Activated naive CD4-positive, alpha-beta T cell treated with anti-CD3 and anti-CD28 coated beads, Interleukin-2, amount 50 U/mL, for 16 hours (primary cell): ENCODE measurements at places on chromosomes 11 and 22.
A peak's percentile ranks its signal among the peaks of the same experiment; 100 is the strongest.

- DNase-seq: no peak
These were observed 3.8 kb upstream of the LRRC74B start for GRCh38 chr22:21041937-21042336.

- no peak for DNase-seq
These were observed 6.3 kb upstream of the ZC3H12C start for GRCh38 chr11:110086892-110087309.

DNA sequence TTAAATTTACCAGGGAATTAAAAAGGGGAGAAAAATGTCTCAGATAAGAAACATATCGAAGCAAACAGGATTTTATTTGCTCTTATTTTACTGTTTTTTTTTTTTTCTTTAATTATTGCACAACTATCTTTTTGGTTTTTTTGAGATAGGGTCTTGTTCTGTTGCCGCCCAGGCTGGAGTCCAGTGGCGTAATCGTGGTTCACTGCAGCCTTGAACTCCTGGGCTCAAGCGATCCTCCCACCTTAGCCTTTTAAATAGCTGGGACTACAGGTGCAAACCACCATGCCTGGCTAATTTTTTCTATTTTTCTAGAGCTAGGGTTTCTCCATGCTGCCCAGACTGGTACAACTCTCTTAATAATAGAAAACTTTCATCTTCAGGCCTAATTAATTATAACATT, 32.5 kb downstream of the DRG1 start:
- DNase-seq: no peak

- no peak for DNase-seq
These were observed 113.5 kb downstream of the SOX6 start for GRCh38 chr11:16242806-16243205.

- DNase-seq: peak; percentile 46
These were observed 1.3 kb downstream of the GNG3 start for GRCh38 chr11:62708793-62709192.

DNA sequence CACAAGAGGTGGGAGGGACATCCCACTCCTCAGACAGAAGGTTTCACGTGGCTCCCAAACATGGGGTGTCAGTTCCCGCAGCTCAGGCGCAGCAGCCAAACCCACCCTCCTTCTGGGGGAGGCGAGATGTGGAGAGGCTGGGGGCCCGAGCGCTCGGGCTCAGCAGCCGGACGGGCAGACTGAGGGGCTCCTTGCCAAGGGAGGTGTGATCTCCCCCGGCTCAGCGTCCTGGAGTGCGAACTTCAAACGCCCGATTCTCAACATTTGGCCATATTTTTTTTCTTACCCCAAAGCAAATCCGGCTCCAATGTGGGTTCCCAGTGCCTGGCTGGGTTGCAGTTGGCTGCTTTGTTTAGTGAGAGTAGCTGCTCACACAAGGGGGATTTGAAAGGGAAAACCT, 477.9 kb downstream of the MN1 start:
- DNase-seq: no peak

DNA sequence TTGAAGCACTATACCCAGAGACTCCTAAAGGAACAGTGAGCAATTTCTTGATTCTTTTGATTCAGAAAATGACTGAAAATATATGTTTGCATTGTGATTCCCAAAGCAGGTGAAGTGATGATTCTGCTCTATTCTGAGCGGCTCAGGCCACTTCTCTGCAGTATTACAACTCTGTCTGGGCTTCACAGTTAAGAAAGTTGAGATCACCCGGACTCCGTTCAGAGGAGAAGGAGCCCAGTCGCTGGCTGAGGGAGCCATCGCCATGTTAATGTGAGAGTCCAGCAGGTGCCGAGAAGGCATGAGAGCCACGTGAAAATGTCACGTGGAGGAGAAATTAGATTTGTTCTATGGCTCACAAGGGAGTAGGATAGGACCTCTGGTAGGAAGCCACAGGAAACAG, 91.6 kb downstream of the SCN3B start:
- no peak for DNase-seq

GRCh38 chr11:73186886-73187285, 31.2 kb upstream of the P2RY2 start:
- DNase-seq: no peak

DNA sequence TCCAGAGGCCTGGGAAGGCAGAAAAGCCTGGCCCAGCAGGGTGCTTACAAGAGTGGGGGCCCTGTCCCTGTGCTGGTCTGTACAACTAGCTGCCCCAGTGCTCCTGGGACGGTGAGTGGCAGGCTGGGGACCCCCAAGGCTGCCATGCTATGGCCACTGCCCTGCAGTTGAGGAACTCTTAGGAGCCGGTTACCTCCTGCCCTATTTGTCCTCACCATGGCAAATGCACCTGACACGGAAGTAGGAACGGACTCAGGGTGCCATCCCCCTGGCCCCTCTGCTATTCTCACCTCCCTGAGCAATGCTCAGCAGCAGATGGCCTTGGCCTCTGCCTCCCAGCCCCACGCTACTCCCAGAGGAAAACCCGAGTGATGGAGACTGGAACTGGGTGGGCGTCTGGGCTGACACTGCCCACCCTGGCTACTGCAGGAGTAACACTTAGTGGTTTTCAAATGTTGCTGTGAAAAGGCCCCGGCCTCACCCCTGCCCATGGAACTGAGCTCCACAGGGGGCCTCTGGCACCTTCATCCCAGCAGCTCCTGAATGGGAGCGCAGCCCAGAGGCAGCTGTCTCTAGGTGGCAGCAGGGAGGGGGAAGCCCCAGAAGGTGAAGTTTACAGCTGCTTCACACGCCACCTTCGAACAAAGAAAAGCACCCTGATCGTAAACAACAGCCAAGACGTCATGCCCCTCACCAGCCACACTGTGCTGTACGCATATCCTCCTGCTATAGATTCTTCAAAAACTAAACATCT, 105.3 kb downstream of the CTTN start:
- no peak for DNase-seq

DNA sequence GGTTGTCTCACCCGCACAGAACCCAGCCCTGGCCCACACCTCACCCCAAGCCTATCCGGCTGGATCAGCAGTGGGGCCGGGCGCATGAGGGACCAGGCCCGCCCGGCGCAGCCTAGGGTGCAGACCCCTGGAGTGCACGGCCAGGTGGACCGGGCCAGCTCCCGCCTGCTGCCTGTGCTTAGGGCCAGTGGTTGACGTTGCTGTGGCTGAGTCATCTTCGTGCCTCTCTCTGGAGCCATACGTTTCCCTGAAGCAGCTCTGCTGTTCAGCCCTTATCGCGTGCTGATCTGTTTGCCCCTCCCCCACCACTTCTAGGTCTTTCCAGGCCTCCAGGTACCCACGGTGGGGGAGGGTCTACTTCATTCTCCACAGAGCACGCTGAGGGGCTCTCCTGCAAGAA, 39.5 kb downstream of the CDKN1C start:
- no peak for DNase-seq

GRCh38 chr22:46665151-46665695, 45.0 kb downstream of the GRAMD4 start:
- DNase-seq: no peak

DNA sequence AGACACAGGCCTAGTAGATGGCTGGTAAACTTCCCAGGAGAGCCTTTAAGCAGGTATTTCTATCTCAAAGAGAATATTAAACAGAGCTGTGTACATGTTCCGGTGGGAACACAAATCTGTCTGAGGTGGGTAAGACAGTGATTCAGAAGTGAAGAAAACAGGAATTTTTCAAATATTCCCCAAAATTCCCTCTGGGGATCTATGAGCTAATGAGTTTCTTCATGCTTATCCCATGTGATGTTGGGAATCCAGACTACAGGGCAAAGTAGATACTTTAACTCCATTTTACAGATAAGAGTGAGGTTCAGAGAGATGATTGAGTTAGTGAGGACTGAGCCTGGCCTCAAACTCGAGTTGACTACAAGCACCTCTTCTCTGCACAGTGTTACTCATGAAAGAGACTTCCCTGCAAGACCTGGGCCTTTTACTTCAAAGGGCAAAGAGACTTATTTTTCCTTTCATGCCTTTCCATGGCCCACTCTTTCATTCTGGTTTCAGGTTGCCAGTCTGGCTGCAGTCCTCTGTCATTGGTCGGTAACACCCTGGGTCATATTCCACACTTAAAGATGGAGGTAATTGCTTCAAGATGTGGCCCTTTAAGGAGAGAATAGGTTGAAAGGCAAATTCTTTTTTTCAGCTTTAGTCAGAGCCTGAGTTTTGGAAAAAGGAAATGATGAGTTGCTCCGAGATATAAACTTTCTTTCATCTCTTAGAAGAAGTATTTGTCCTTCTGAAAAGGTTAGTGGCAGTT, 70.1 kb downstream of the CYB5R2 start:
- DNase-seq: no peak

DNA sequence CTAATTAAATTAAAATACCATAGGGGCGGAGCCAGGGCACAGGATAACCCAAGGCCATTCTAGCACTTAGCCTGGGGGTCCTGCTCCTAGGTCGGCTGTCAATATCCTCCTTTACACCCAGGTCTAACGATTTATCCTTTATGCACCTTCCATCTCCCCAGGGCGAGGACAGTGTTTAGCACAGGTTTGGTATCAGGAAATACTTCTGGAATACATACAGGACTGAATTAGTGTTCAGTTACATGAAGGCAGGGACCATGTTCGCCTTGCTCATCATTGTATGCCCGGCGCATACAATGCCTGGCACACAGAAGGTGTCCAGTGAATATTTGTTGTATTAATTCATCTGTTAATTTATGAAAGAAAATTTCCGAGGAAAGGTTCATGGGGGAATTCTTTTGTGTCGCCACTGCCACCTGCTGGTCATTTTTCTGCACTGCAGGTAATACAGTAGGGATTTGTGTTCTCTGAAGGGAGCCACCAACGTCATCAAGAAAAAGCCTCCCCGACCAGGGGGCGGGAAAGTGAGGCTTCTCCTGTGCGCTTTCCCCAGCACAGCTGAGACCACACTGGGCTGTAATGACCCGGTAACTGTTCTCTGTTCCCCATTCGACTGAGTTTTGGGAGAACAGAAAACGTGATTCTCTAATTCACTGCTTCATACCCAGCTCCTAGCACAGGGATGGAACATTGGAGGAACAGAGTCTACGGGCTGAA, 68.7 kb upstream of the ASPHD2 start:
- peak; percentile 63 for DNase-seq

DNA sequence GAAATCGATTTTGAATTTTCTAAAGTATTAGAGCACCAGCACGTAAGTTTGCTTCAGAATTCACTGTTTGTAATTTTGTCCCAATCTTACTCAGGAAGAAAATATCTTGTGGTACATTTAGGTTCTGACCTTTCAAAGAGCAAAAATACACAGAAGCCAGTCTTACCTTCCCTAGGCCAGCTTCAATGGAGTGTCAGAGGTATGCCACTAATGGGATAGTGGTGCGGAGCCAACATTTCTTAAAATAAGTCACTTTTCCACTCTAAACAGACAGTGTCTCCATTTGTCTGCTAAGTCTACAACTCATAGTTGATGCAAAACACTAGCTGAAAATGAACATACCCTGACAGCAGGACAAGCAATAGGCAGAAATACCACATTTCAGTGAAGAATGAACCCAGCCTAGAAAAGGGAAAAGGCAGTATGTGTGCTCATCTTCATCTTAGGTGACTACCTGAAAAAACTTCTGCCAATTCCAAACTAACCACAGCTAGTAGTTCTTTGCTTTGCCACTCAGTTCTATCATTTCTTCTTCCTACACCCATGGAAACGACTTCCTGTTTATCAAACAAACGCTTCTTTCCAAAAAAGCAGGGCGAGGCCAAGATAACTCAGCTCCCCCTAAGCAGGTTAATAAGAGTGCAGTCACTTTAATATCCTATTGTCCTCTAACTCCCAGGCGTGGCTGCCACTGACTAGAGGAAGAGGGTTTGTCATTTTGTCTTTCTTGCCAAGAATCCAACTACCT, 94.0 kb upstream of the APOA1 start:
- DNase-seq: no peak

DNA sequence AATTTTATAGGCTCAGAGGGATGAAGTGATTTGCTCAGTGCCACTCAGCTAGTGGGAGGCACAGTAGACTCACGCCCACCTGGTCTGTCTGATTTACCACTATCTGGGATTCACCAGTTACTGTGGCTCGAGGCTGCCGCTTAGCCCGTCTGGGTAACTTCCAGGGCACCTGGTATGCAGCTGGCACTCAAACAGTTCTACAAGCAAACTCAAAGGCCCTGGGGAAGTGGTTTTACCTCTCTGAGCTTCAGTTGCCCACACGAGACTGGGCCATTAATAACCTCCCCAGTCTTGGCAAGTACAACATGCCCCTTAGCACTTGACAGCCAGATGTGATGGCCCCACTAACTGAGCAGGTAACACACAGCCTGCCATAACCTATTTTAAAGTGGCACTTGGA, 2.6 kb downstream of the GDPD5 start:
- DNase-seq: no peak

- DNase-seq: no peak
These were observed 42.2 kb downstream of the FLI1 start for GRCh38 chr11:128735935-128736605.

DNA sequence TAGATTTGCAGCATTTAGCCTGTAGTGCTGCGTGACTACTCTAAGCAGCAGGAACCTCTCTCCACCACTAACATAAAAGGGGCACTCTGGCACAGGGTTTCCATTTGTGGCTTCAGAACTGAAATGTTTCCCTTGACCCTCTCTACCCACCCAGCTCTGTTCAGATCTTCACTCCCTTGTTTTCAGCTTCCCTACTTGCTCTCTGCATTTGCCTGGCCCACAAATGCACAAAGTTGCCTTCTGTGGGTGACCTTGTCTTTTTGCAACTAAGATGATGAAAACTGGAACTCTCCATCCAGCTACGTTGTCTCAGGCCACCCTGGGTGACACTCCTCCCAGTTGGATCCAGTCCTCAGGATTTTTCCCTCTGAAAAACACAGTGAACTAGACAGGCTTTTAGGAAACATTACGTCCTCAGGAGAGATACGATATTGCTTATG, 19.8 kb upstream of the PSMA1 start:
- no peak for DNase-seq

DNA sequence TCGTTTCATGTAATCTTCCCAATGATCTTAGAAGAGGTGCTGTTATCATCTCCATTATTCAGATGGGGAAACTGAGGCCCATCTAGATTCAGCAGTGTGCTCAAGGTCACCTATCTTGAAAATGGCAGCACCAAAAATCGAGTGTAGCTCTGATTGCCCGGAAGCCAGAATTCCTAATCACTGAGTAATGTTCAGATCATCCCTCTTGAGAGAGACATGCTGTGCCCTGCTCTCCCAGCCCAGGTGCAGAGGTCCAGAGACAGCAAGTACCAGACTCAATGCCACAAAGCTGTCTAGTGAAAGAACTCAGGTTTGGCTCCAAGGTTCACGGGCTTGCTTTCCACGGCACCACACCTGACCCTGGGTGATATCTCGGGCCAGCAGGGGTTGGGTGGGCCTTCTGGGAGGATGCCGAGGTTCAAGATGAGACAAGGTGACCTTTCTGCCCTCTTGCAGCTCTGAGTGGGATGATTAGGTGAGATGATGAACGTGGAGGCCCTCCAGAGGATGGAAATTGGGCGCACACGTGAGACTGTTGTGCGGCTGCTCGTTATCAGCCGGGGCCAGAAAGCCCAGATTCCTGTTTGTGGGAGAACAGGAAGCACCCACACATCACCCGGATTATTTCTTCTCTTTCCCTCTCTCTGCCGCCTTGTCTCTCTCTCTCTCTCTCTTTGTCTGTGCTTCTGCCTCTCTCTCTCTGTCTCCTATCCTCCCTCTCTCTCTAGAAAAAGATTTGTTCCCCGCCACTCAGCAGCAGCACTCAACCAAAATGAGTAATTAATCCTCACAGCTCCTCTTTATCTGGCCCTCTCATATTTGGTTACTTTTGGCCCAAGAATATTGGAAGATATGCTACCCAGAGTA, 19.0 kb upstream of the RASD2 start:
- DNase-seq: no peak

- no peak for DNase-seq
These were observed 91.2 kb upstream of the CSNK2A3 start for GRCh38 chr11:11444027-11444803.

- no peak for DNase-seq
These were observed 23.6 kb downstream of the HIRA start for GRCh38 chr22:19407649-19408606.
